Cortex of kidney (tissue), 1 donor: ENCODE measurements at places on chromosomes 3 and 15.

- DNase-seq, result no peak
These were observed 2.7 kb upstream of the LSMEM2 start for GRCh38 chr3:50275996-50276761.

- no peak for DNase-seq
These were observed 47.7 kb upstream of the SMAD6 start for GRCh38 chr15:66654361-66654738.

DNA sequence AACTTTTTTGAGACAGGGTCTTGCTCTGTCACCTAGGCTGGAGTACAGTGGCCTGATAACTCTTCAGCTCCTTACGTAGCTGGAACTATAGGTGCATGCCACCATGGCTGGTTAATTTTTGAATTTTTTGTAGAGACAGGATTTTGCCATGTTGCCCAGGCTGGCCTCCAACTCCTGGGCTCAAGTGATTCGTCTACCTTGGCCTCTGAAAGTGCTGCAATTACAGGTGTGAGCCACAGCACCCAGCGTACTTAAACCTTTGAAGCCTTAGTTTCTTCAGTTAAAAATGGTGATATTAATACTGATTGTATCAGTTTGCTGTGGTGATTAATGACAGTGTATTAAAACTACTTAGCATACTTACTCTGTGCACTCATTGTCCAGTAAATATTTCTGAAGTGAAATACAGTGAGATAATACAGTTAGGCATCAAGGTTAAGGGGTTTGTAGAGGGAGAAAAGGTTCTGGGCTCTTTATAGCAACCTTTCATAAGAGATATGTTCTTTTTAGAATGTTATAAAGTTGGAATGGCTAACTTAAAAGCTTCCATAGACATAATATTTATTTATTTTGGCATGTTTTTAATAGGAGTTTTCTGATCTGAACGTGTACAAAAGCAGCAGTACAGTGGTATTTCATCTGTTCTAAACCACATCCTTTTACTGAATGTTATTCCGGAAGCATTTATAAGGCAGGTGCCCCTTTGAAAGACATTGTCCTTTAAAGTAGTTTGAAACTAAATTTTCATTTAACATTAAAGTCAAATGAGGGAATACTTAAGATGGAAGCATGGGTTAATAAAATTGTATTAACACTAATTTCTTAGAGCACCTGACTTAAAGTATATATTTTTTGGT lies 23.6 kb downstream of the NCK1 start:
- no peak for DNase-seq

- no peak for DNase-seq
These were observed 1205.5 kb downstream of the ROBO1 start for GRCh38 chr3:78562328-78562727.

DNA sequence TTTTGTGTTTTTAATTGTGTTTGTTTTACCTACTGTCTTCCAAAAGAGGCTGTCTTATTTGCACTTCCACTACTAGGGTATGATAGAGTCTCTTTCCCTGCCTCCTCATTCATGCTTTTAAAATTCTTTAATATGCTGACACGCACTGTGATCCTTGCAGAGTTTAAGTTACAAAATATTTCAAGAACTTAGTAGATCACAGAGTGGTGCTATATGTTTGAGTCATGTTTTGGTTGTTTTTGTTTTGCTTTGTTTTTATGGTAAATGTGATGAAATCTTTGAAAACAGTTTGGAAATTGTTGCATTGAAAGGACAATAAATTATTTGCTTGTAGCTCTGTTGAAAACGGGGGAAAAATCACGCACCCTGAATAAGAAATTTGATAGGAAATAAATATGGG lies 5.9 kb upstream of the ABHD10 start:
- DNase-seq, result no peak

- no peak for DNase-seq
These were observed 27.2 kb downstream of the TBL1XR1 start for GRCh38 chr3:177169936-177170722.

DNA sequence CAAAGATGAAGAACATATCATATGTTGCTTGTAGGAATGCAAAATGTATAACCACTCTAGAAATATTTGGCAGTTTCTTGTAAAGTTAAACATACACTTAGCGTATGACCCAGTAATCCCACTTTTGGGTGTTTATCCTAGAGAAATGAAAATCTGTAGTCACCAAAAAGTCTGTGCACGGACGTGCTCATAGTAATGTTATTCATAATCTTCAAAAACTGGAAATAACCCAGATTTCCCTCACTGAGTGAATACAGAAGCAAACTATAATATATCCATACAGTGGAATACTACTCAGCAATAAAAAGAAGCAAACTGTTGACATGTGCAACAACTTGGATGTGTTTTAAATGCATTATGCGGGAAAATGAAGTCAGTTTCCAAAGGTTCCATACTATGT lies 155.9 kb downstream of the AKAP13 start:
- DNase-seq, result no peak

- no peak for DNase-seq
These were observed 455.8 kb downstream of the GABRG3 start for GRCh38 chr15:27426805-27427204.

DNA sequence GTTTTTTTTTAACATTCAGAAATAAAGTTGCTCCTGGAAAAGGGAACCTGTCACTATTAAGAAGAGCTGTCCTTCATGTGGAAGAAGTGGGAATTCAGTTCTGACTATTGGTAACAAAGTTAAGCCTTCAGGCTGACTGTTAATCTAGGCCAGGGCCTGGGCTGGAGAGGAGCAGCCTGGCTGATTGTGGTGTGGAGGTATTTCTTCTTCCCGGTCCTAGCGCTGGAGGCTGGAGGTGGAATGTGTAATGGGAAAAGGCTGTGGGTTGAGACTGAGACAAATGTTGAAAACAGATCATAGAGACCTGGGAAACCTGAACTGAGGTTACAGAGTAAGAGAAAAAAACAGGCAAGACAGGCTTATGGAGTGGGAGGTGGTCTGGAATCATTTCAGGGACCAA lies 23.8 kb upstream of the SH3BP5 start:
- no peak for DNase-seq

DNA sequence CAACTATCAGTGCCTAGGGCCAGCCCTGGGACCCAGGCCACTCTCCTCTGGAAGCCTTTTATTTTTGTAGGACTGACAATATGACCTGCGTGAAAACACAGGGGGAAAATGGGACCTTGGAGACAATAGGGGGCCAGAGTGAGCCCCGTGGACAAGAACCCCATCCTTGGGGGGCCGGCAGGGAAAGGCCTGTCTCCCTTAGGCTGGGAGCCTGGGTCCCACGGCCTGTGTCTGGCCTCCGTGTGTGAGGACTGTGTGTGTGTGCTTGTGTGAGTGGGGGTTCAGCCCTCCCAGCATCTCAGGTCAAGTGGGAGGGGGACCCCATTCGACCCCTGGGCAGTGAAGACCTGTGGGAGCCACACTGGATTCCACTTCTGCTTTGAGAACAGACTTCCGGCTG lies 53.3 kb downstream of the EXOG start:
- DNase-seq, result no peak
